ENCODE measurements at places on chromosomes 16 and 17.

DNA sequence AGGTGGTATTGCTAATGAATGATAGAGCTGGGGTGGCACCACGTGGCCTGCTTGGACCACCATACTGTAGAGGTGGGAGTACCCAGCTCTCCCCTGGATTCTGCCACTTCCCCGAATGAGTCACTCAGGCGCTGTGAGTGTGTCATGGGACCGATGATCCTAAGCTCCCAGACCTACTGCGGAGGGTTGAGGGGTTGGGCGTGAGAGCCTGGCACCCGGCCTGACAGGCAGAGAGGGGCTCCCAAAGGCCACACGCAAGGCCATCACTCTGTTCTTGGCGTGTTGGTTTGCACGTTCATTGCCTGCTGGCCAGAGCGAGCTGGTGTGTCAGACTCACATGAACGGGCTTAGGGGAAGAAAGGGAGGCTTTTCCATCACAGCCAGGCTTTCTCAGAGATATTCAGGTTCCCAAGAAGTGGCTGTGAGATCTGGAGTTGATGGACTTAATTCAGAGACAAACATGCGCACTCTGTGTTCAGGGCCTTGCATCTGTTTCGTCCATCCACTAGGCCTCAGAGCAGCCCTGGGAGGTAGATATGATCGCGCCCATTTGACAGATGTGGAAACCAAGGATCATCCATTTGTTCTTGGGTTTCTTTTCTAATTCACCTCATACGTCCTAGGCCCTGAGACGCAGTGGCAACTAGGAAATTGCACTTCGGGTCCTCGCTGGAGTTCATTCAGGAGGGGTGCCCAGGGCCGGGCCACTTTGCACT, 41.4 kb downstream of the CMIP start:
- DNase-seq: no peak

GRCh38 chr16:11143372-11144035, 112.5 kb downstream of the SOCS1 start:
- DNase-seq: no peak

GRCh38 chr16:52227851-52228250, 319.1 kb downstream of the TOX3 start:
- no peak for DNase-seq

DNA sequence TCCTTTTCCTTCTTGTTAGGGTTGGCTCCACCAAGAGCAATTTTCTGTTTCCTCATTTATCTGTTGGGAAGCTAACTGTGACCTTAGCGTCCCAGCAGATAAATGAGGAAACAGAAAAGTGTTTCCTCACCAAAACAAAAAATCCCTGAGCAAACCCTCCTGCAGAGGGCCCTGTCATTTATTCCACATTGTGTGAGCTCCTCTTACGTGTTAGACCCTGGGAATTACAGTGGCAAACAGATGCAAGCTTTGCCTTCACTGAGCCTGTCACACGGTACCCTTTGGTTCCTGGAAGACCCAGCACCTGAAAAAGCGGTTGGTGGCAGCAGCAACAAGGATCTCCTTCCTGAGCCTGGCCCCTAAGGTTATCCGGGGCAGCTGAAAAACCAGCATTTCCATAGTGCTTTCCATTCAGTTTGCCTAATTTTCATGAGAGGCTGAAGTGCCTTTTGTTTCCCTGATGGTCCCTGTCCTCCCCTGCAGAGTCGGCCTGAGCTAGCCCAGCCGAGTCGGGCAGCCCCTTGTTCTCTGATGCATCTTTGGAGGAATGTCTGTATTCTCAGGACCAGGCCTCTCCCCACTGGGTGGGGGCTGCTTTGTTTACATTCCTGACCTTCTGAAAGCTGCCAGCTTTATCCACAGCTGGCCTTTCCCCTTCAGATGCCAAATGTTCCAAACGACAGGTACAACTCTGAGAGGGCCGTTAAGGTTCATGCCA, 34.7 kb downstream of the YPEL2 start:
- no peak for DNase-seq

GRCh38 chr17:43788540-43788939, 8.3 kb downstream of the CFAP97D1 start:
- DNase-seq: no peak

DNA sequence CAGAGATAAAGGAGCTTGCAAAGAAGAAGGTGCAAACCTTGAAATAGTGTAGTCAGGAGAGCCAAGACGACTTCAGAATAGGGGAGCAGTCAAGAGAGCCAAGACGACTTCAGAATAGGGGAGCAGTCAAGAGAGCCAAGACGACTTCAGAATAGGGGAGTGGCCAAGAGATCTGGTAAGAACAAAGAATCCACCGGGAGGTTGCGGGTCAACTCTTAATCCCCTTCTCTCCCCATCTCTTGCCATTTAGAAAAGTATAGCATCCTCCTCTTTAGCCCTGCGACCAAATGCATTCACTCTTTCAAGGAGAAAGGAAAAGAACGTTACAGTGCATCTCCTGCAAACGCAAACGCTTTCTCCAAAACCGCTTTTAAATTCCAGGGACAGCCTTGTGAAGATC, 713 bp downstream of the KNOP1 start:
- no peak for DNase-seq

GRCh38 chr16:67796099-67796718, 10.2 kb downstream of the RANBP10 start:
- DNase-seq: no peak

DNA sequence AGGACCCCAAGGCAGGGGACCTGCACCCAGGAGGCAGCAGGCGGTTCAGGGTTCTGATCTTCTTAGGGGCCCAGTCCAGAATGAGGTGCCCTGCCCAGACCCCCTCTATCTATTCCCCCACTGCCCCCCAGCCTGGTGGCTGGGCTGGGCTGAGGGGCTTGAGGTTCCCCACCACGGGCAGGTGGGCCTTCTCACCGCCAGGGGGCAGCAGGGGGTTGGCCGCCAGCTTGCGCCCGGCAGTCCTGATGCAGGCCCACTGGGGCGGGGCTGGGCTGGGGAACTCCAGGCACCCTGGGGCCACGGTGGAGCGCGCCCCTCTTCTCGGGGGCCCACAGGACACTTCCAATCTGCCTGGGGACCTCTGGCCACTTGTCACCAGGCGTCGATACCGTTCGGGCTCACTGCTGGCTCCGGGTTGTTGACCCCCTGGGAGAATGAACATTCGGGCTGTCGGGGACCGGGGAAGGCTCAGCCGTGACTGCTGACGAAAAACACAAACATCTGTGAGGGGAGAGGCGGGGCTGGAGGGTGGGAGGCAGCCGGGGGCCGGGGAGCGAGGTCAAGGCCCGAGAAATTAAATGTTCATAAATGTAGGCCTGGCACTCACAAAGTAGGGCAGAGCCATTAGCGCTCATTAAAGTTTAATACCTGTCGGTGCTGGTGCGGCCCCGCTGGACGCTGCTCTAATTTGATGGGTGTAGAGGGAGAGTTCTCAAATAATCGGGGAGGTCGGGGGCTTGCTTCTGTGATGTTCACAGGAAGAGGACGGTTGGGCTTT, 219.3 kb upstream of the GSE1 start:
- DNase-seq: peak; percentile 47

DNA sequence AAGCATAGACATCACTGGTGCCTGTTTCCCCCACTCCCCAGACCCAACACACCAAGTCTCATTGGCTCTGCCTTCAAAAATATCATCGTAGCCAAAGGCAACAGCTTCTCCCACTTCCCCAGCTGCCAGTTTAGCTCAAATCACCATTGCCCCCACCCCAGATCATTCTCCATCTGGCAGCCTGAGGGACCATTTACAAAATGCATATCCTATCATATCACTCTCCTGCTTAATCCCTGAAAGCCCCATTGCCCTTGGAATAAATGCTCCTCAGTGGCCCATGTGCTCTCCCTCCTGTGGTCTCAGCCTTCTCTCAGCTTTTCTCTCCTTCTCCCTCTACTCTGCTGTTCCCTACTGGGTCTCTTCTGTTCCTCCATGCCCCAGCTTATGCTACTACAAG, 68.3 kb downstream of the CACNG3 start:
- no peak for DNase-seq

DNA sequence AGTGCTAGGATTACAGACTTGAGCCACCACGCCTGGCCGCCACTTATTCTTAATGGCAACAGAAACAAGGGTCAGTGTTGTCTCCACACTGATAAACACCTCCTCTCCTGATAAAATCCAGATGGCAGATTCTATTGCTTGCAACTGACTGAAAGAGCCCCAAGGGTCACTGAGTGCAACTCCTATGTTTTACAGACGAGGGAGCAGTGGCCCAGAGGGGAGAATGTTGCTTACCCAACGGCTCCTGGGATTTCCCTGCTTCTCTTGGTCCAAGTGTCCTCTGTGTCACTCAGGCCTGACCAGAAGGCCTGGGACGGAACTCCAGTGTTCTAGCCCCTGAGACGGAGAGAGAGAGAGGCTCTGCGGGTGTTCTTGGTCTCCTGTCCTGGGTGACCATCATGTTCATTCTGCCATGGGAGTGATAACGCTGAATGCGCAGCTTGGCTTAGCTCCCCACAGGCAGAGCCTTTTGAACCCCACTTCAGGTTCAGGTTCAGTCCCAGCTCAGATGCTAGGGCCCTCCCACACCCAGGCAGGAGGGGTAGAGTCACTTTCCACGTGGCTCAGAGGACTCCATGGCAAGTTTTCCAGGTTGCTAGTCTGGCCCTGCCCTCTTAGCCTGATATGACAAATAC, 77.3 kb upstream of the NLRP1 start:
- no peak for DNase-seq

- peak; percentile 9 for DNase-seq
Measured at GRCh38 chr17:77957235-77957856, 1.2 kb upstream of the TNRC6C start.

DNA sequence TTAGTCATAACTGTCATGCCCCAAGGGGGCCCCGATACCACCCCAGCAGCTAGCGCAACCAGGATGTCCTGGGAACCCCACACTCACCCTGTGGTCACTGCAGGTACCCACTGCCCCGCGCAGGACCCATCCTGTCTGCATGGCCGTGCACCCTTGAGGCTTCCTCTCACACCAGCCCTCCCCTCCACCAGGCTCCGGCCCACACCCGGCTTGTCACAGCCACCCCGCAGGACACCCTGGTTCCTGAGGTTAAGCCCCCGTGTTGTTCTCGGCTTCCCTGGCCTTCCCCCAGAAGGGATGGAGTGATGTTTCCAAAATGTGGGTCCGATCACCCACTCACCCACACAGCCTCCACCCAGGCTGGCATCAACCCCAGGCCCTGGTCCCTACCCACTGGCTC, 7.5 kb downstream of the DNASE1L2 start:
- DNase-seq: no peak

DNA sequence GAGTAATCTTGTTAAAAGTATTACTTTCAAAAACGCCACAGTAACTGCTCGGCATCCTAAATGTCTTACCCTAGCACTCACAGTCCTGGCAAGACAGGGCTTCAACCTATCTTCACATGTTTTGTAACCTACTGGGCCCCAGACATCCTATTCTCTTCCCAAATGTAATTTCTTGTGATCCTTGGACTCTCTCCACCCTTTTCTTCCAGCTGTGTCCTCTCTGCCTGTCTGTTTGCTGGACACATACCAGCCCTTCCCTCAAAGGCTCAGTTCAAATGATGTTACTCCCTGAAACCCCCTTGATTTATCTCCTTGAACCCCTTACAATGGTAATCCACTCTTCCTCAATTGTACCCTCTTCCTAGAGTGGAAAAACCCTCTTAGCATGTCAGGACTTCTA, 60.1 kb upstream of the CNEP1R1 start:
- no peak for DNase-seq

DNA sequence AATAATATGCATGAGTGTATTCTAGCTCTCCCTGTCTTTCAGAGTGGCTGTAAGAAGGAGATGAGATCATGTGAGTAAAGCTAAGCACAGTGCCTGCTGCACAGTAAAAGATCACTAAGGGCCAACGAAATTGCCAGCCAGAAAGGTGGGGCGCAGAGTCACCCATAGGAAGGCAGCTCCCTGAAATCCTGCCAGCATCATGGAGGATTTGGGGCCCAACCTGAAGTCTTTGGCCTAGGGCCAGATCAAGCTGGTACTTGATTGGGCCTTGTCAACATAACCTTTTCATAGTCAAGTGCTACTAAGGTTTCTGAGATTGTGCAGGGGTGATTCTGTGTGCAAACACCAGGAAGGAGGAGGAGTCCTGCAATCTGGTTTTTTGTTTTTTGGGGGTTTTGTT, 16.5 kb downstream of the SCNN1B start:
- no peak for DNase-seq

DNA sequence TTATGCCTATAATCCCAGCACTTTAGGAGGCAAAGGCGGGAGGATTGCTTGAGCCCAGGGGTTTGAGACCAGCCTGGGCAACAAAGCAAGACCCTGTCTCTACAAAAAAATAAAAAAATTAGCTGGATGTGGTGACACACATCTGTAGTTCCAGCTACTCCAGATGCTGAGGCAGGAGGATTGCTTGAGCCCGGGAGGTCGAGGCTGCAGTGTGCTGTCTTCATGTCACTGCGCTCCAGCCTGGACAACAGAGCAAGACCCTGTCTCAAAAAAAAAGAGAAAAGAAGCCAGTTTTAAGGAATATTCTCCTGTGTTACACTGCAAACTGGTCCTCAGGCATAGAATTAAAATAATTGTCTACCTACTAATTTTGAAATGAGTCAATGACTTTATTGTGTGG, 47.9 kb downstream of the NSRP1 start:
- DNase-seq: no peak

DNA sequence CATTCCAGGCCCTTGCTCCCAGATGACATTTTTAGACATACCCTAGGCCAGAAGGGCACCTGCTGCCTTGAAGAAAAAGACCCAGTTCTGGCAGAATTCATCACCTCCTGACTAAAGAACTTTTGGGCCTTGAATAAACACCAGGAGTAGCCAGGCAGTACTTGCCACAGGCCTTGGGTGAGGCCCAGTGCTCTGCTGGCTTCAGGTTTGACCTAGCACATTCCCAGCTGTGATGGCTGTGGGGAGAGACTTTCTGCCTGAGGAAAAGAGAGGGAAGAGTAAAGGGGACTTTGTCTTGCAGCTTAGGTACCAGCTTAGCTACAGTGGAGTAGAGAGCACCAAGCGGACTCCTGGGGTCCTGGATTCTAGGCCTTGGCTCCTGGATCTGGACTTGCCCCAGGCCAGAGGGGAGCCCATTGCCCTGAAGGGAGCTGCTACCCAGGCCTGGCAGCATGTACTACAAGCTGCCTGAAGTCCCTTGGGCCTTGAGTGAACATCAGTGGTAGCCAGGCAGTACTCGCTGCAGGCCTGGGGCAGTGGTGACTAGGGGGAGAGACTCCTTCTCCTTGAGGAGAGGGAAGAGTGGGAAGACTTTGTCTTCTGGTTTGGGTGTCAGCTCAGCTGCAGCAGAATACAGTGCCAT, 44.3 kb downstream of the ABCA8 start:
- no peak for DNase-seq

- no peak for DNase-seq
Measured at GRCh38 chr16:9212621-9213020, 121.2 kb downstream of the HAPSTR1 start.

DNA sequence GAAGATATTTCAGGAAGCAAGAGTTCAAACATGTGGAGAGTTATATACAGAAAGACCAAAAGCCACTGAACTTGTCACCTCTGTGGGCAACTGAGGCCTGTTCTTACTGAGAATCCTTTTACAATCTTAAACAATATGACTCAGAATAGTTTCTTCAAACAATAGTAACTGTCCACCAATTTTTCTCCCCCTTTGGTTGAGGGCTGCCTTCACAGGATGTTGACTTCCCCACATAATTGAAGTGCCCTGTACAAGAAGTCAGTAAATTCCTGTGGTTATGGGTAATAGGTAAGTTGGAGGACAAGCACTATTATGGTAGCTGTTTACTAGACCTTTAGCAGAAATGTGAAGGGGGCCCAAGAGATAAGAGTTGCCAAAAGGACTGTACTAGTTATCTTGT, 215.8 kb downstream of the CDH8 start:
- DNase-seq: no peak

- no peak for DNase-seq
Measured at GRCh38 chr16:1282324-1282973, 26.6 kb downstream of the TPSD1 start.
